ENCODE measurements at places on chromosomes 2 and 18.

DNA sequence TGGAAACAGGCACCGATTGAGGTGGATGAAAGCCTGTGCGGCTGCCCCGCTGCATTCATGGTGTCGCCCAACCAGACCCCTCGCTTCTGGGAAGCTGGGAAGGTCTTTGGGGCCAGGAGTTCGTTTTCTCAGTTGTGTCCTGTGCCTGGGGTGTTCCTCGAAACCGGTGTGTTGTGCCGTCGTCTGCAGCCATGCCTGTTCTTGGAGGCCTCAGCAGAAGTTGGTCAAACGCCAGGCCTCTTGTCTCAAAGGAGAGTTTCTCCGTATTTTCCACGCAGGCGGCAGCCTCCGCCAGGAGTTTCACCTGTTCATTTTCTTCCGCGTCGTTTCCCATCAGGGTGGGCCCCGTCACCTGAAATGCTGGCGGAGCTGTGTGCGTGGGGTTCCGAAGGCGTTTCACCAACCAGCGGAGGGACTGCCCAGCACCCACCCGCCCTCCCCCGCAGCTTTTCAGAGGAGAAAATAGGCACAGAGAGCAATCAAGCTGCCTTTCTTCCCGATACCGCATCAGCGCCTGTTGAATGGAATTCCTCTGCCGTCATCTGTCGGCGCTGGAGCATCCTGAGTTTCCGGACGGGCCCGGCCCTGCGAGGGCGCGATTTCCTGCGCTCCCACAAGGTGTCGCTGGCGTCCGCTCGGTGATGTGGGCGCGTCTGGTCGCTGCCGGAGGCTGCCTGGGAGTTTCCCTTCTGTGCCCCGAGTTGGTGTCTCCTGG is 17.0 kb upstream of the NFATC1 start:
- no peak for DNase-seq

DNA sequence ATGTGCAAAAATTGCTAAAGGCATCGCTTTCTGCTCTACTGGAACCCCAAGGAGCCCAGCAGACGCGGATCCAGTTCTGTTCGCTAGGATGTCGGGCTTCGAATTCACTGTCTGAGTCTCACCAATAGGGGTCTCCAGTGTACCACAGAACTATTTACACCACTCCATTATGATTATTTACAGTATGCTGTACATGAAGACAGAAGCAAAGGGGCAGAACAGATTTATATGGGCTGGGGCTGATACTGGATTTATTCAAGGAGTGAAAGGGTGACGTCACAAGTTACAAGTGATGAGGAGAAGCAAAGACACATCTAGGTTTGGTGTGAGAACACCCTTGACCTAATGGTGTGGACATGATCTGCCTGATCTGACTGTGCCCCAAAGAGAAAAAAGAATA is 185.3 kb upstream of the ATP5MC3 start:
- peak; percentile 16 for DNase-seq

- no peak for DNase-seq
Observed at GRCh38 chr2:3620834-3621233, 25.9 kb downstream of the COLEC11 start.

DNA sequence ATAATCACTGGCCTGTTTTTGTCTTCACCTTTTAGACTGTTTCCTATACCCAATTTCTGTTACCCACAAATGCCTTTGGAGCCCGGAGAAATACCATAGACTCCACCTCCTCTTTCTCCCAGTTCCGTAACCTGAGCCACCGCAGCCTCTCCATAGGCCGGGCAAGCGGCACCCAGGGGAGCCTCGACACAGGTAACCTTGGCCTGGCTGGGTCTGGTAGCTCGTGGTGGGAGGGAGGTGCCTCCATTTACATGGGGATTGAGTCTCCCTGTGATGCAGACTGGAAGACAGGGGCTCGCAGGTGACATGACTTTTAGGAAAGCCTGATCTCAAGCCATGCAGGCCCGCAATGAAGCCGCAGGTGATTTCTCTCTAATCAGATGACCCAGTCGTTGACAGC is 100.6 kb downstream of the CABLES1 start:
- DNase-seq: no peak

DNA sequence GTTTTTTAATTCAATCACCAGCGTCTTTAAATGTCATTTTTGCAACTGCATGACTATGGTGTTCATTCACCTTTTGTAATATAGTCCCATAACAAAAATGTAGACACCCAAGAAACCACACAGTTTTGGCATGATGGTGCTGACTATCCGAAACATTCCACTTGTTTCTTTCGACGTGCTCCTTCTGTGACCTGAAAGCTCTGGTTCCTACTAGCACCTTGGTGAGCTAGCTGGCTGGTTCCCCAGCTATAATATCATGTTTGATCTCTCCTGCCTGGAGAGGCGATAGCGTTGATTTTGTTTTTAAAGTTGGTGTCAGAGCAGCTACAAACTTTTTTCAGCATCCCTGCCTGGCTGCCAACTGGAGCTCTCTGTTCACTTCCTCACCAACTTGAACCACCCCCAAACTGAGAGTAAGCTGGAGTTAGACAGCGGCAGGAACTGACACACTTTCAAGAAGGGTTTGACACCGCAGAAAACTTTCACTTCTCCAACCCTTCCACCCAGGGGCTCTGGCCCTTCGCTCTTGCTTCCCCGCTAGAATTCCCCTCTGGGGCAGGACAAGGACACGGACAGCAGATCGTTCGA is 1.1 kb downstream of the ATAD2B start:
- DNase-seq: no peak

DNA sequence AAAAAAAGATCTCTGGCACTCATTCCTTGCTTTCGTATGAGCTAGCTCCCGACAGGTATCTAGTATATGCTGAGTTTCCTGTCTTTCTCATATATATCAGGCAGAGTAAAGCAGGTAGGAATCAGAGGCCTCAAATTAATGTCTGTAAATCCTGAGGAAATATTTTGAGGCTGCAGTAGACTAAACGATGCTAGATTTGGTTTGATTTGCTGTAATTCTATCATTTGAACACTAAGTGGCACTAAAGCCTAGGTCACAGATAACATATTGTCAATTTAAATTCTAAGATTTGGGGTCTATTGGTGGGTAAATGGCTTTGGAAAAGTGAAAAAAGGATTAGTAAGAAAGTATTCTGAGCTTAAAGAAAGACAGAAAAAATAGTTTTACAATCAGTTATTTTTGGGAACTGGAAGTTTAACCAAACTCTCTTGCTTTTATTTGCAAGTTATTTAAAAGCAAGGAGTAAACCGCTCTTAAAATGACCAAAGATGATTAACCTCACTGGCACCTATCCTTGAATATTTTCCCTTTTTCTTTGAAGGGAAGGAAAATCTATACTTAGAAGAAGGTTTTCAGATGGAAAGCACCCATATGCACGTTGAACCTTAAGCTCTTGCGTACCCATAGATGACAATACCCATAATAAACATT is 37.6 kb upstream of the SLC4A10 start:
- peak; percentile 21 for DNase-seq

DNA sequence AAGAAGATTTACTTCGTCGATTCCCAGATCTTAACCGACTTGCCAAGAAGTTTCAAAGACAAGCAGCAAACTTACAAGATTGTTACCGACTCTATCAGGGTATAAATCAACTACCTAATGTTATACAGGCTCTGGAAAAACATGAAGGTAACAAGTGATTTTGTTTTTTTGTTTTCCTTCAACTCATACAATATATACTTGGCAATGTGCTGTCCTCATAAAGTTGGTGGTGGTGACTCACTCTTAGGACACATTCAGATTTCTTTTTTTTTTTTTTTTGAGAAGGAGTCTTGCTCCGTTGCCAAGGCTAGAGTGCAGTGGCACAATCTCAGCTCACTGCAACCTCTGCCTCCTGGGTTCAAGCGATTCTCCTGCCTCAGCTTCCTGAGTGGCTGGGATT is 26.8 kb downstream of the MSH2 start:
- no peak for DNase-seq

DNA sequence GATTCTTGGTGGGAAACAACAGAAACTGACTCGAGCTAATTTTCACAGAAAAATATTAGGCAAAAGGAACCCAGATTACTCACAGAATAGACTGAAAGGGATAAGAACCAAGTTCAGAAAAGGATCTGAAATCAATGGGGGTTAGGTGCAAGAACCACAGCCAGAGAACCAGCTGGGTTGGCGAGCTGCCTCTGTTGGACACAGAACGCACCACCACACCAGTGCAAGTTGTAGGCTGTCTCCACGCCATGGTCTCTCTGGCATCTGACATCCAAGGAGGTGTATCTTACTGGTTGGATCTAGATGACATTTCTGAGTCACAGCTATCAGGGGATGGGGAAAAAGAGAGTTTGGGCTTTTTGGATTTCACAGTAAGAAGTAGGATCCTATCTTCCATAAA is 18.6 kb upstream of the ONECUT2 start:
- no peak for DNase-seq

DNA sequence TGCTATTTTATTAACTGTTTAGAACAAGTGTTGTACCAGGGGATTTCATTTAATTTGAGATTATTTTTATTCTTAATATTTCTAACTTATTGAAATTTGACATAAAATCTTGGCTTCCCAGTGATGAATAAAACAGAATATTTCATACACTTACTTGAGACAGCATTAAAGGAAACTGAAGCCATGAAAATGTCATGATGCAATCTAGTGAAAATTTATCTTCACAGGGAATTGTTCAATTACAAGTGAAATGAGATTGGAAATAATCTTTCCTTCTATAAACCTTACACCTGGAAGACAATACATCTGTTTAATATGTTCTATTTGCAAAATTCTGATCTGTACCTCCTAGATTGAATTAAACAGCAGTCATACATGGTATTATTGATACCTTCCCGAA is 511.0 kb upstream of the CDH7 start:
- DNase-seq: no peak

- peak; percentile 33 for DNase-seq
Observed at GRCh38 chr18:58175786-58176176, 131.8 kb downstream of the NEDD4L start.

GRCh38 chr18:48098007-48098406 is 167.5 kb upstream of the SMAD2 start:
- DNase-seq: no peak

DNA sequence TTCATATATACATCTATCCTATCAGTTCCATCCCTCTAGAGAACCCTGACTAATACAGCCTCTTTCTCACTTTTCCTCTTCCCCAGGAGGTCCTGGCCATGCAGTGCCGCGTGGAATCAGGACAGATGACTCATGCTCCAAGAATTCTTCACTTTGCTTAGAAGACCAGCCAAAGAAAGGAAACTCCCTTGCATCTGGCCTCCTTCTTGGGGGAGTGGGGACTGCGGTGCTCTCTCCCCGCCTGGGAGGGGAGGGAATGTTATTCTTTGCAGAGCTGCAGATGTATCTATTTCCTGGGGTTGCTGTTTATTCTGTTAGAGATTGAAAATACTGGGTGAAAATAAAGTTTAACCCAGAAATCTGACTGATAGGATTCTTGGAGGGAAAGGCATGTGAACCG is 111.5 kb upstream of the SH3BP4 start:
- DNase-seq: no peak

GRCh38 chr18:75304678-75305557 is 94.3 kb downstream of the TSHZ1 start:
- no peak for DNase-seq

DNA sequence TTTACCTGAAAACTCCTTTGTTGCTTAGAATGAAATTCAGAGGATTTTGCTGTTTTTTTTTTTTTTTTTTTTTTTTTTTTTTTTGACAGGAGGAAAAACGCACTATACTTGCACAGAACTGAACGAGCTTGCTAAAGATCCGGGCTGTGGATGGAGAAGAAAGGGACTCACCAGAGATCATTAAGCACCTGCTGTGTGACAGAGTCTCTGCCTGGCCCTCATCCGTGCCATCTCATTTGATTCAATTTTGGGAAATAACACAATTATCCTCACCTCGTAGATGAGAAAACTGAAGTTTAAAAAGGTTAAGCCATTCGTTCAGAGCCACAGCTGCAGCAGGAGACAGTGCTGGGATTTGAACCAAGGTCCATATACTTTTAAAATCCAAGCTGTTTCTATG is 775.4 kb upstream of the ID2 start:
- no peak for DNase-seq

DNA sequence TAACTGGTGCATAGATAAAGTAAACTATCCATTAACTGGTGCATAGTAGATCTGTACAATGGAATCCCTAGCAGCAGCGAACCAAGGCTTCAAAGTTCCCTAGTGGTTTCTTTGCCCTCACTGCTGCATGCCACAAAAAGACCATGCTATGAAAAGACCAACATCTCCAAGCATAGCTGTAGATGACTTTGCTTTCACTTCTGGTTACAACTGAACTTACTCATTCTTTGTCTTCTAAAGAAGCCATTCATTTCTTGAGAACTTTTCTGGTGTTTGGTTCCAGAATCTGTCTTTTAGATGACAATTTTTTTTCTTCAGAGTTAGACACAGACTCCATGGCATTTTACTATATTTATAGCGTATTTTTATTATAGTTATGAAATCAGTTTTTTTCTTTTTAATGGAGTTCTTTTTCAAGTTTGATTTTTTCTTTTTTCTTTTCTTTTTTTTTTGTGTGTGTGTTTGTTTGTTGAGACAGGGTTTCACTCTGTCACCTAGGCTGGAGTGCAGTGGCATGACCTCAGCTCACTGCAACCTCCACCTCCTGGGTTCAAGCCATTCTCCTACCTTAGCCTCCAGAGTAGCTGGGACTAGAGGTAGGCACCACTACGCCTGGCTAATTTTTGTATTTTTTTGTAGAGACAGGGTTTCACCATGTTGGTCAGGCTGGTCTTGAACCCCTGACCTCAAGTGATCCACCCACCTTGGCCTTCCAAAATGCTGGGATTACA is 63.6 kb downstream of the SLC35F5 start:
- no peak for DNase-seq

GRCh38 chr18:2932247-2933181 is 80.4 kb downstream of the LPIN2 start:
- peak; percentile 9 for DNase-seq

GRCh38 chr18:67410075-67411070 is 106.1 kb downstream of the DSEL start:
- DNase-seq: no peak

DNA sequence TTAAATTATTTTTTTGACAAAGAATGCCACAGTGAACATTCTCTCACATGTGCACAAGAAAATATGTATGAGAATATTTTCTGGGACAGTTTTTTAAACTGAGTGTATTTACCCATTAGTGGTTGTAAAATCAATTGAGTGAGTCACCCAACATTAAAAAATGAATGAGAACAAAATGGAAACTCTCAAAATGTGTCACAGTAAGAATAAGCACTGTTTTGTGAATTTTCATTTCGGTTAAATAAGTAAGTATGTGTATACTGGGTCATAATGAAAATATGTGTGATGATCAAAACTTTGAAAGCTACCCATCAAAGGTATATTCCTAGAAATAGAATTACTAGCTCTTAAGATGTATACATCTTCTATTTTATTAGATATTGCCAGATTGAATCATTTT is 11.6 kb downstream of the BABAM2 start:
- no peak for DNase-seq

DNA sequence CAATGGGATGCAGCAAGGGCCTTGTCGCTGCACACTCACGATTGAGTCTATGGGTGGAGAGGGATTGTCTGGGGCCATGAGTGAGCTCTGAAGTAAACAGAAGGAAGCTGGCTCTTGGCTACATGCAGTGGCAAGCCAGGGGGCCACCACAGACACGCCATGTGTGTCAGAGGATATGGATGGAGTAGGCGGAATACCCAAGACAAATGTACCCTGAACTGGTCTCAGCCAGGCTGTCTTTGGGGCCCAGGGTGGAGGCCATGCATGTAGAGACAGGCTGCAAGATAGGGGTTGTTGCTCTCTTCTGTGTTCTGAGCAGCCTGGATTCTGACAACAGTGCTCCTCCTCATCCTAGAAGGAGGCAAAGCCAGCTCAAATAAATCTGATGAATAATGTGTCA is 24.0 kb upstream of the ITGA6 start:
- no peak for DNase-seq

Data from NCI-H2081 treated with DMSO at 0.1 percent for 48 hours (cell line).